ENCODE measurements at places on chromosomes 4 and X. TPM values are rescaled to one million over a fixed set of nuclear protein-coding genes. Genes with fewer than 3 reads are reported as not detected.

The PCDH10 gene
- 17.5 TPM for polyA plus RNA-seq

The SLC9B1 gene
- 2.5 TPM for polyA plus RNA-seq

The CRLF2 gene
- not detected for polyA plus RNA-seq

The FAM184B gene
- 0.52 TPM for polyA plus RNA-seq

The PPID gene
- polyA plus RNA-seq: 73.6 TPM

The EBP gene
- 33.8 TPM for polyA plus RNA-seq

The ASB5 gene
- 0.07 TPM for polyA plus RNA-seq

The TMEM150C gene
- 23.3 TPM for polyA plus RNA-seq

The BBS12 gene
- polyA plus RNA-seq: 13.9 TPM

The L1CAM gene
- polyA plus RNA-seq: 1.9 TPM

The PRDM8 gene
- 1.9 TPM for polyA plus RNA-seq

The TENT5D gene
- 0.11 TPM for polyA plus RNA-seq

The GPRASP3 gene
- 18.1 TPM for polyA plus RNA-seq

The C4orf36 gene
- 0.98 TPM for polyA plus RNA-seq

The GSX2 gene
- polyA plus RNA-seq: not detected

The BEX1 gene
- polyA plus RNA-seq: 67.2 TPM

All from left renal pelvis (tissue), 4 donors.